Tongue (tissue), 3 donors: ENCODE measurements at places on chromosomes 7 and 10. TPM values are rescaled to one million over a fixed set of nuclear protein-coding genes. Genes with fewer than 3 reads are reported as not detected.
A peak's percentile ranks its signal among the peaks of the same experiment; 100 is the strongest.

Gene DLX5
- total RNA-seq, result 0.62 TPM

DNA sequence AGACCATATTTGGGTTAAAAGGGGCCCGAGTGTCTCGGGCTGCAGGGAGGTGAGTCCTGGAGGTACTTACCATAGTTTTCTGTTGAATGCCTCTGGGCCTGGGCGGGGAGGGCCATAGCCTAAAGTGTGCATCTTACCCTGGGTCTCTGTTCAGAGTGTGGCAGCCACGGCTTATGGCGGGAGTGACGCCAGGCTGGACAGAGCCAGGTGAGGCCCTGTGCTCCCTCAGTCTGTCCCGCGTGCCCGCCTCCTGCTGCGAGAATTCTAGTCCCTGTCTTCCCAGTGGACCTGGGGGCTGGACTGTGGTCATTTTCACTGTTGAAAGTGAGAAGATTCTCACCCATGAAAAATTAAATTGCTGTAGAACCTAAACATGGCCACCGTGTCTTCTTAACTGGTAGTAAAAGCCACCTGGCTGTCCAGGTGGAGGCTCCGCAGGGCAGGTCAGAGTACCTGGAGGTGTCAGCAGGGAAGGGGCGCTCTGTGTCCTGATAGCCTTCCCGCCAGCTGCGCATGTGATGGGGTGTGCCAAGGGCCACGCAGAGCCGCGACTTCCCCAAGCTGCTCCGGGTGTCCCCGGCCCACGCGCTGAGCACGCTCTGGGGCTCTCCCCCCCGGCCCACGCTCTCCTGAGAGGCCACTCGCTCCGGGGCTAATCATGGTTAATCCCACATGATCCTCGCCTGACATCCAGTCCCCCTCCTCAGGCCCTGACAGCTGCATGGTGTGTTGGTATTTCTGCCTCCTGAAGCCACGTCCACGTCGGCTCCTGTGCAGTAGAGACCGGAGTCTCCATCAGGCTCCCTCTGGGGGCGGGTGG is 20.3 kb downstream of the INPP5A start:
- peak; percentile 61 for DNase-seq

Gene BAIAP2L1
- total RNA-seq, result 6.5 TPM

GRCh38 chr7:842431-843031 is 10.3 kb downstream of the SUN1 start:
- peak; percentile 90 for DNase-seq

- peak; percentile 55 for DNase-seq
Measured at GRCh38 chr10:31590023-31590800, 271.2 kb downstream of the ZEB1 start.

GRCh38 chr7:149220534-149220933 is 18.9 kb upstream of the ZNF212 start:
- DNase-seq, result no peak

Gene MOGAT3
- total RNA-seq, result not detected
